ENCODE measurements at places on chromosomes 2 and 18. TPM values are rescaled to one million over a fixed set of nuclear protein-coding genes. Genes with fewer than 3 reads are reported as not detected.

TSPYL6 gene
- total RNA-seq = not detected

DNA sequence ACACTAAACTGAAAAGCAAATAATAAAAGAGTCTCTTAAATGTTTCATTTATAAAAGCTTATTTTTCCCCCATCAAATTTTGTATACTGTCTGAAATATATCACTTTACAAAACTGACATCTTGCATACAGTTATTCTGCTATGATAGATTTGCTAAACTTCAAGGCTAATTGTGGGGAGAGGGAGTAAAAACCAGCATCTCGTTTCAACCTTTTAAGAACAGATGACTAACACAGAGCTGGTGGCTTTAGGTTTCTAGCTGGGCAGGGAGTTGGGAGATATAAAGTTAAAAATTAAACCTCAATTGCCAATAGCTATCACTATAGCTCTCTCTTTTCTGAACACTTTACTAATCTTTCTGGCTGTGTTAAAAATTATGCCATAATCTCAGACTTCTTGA lies 23.5 kb downstream of the C1D start:
- DNase-seq = no peak

GRCh38 chr2:8004250-8004681 lies 677.6 kb upstream of the ID2 start:
- peak; percentile 38 for DNase-seq

GRCh38 chr2:220410296-220410695 lies 782.9 kb downstream of the SLC4A3 start:
- no peak for DNase-seq

CPS1 gene
- total RNA-seq = 6.3 TPM
